B cell (primary cell): ENCODE measurements at places on chromosomes 13 and 19.

- DNase-seq, result no peak
Measured at GRCh38 chr13:23616228-23616627, 46.0 kb downstream of the TNFRSF19 start.

GRCh38 chr19:38806371-38806770 lies 6.4 kb downstream of the LGALS4 start:
- no peak for DNase-seq

DNA sequence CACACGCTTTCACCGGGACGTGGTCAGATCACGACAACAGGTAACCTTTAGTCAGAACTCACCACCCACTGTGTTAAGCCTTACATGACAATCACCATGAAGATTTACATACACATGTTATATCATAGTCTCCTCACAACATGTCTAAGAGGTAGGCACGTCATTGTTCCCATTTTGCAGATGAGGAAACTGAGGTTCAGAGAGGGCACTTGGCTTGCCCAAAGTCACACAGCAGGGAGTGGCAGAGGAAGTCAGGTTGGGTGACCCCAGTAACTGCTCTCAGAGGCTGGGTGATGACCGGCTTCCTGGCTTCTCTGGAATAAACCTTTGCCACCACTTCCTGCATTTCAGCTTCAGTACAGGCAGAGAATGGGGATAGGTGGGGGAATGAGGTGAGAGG lies 5.3 kb downstream of the KLK10 start:
- no peak for DNase-seq

GRCh38 chr13:113901642-113902041 lies 37.8 kb upstream of the GAS6 start:
- no peak for DNase-seq

GRCh38 chr13:63605962-63606361 lies 2190.3 kb upstream of the PCDH20 start:
- DNase-seq, result no peak

DNA sequence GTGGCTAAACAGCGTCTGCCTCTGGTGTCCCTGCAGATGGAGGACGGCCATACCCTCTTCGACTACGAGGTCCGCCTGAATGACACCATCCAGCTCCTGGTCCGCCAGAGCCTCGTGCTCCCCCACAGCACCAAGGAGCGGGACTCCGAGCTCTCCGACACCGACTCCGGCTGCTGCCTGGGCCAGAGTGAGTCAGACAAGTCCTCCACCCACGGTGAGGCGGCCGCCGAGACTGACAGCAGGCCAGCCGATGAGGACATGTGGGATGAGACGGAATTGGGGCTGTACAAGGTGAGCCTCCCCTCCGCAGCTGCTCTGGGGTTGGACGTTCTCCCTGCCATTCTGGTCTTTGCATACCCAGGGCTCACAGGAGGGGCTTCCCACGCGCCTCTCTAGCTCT lies 19.9 kb downstream of the UHRF1 start:
- no peak for DNase-seq

DNA sequence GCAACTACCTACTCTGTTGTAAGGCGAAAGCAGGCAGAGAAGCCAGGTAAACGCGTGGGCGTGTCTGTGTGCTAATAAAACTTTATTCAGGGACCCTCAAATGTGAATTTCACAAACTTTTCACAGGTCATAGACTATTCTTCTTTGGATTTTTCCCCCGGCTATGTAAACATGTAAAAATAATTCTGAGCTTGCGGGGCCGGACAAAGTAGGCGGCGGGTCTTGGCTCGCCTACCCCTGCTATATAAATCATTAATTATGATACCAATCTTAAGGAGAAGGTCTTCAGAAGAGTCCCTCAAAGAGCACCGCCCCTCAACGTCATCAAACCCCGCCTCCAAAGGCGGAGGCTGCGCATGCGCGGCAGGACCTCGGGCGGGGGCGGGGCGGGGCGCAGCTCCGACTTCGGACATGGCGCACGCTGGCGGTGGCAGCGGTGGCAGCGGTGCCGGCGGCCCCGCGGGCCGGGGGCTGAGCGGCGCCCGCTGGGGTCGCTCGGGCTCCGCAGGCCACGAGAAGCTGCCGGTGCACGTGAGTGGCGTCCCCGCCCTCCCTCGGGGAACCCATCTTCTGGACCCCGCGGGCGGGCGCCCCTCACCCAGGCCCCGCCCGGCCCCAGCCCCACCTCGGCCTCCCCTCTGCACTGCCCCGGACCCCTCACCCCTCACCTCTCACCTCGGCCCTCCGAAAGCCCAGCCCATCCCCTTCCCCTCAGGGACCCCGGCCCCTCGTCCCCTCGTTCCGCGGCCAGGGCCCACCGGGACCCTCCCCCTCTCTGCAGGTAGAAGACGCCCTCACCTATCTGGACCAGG lies at the start of gene SIN3B:
Gene SIN3B (plus strand): TSS at position 389 of the 812 bp plus-strand sequence. CDS start 23 bp downstream, at position 412.
- peak; percentile 97 for DNase-seq

GRCh38 chr19:55615543-55616394 lies 8.6 kb downstream of the ZNF784 start:
- DNase-seq, result no peak

GRCh38 chr19:15421136-15421695 lies 2.4 kb upstream of the AKAP8L start:
- no peak for DNase-seq

GRCh38 chr19:7533281-7533885 lies 2.1 kb upstream of the PNPLA6 start:
- no peak for DNase-seq

- no peak for DNase-seq
Measured at GRCh38 chr19:39543477-39543857, 3.5 kb upstream of the EID2 start.

DNA sequence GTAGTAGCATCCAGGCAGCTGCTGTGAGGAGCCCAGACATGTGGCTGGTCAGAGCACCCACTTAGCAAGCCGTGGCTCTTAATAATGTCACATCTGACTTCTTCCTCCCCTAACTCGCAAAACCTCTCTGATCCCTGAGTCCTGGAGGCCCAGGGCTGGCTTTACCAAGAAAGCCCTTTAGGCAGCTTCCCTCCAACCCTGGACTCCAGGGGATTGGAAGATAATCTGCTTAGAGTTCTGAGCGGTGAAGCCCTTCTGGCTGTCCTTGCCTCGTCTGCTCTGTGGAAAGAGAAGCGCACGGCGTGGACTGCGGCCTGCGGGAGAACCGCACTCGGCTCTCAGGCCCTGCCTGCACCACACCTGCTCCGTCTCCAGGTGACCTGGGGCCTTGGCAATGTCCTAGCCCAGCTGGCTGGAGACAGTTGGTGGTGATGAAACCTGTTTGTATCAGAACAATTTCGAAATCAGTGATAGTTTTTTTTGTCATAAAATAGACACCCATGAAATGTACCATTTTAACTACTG lies 64.5 kb upstream of the MCF2L start:
- no peak for DNase-seq

GRCh38 chr19:7862413-7862951 lies 11.7 kb downstream of the PRR36 start:
- peak; percentile 59 for DNase-seq

DNA sequence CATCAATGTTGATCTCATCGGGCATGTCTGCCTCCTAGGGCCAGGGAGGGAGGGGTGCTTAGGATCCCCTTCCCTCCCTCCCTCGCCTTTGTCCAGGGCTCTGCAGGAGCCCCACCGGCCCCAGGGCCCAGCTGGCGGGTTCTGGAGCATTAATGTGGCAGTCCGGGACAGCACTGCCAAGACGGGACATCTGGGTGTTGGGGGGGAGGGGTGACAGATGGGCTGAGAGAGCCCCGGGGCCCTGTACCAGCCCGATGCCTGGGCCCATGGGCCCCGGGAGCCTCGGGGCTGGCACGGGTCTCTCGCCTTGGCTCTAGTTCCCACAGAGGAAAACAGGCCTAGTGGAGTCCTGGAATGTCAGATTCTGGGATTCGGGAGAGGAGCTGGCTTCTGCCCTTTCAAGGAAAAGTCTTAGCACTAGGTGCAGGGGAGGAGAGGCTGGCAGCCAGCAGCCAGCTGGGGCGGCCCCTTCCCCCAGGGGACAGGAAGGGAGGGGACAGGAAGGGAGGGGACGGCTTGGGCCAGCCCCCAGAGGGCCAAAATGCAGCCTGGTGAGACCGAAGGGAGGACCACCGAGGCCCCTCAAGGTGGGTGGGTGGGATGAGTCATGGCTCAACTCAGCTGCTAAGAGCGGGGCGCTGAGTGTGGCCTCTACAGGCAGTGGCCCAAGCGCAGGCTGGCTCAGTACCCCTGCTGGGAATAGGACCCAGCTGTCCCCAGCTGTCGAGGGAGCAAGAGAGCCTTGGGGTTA lies 3.1 kb downstream of the PPP1R14A start:
- peak; percentile 54 for DNase-seq

GRCh38 chr19:48000846-48001245 lies 6.4 kb downstream of the ELSPBP1 start:
- no peak for DNase-seq

DNA sequence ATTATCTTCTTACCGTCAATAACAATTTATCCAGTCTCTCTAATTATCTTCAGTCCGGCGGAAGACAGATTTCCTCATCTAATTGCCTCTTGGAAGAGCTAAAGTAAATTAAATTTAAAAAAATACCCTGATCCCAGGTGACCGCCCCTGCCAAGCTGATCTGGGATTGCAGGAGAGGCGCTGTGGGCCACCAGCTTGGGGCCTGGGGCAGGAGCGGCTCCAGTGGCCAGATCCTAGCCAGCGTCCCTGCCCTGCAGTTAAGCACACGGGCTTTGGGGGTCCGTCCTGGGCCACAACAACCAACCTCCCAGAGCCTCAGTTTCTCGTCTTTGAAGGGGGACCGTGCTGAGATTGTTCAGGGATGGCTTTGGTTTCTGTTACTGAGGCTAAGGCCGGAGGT lies 12.4 kb upstream of the TMEM255B start:
- no peak for DNase-seq

DNA sequence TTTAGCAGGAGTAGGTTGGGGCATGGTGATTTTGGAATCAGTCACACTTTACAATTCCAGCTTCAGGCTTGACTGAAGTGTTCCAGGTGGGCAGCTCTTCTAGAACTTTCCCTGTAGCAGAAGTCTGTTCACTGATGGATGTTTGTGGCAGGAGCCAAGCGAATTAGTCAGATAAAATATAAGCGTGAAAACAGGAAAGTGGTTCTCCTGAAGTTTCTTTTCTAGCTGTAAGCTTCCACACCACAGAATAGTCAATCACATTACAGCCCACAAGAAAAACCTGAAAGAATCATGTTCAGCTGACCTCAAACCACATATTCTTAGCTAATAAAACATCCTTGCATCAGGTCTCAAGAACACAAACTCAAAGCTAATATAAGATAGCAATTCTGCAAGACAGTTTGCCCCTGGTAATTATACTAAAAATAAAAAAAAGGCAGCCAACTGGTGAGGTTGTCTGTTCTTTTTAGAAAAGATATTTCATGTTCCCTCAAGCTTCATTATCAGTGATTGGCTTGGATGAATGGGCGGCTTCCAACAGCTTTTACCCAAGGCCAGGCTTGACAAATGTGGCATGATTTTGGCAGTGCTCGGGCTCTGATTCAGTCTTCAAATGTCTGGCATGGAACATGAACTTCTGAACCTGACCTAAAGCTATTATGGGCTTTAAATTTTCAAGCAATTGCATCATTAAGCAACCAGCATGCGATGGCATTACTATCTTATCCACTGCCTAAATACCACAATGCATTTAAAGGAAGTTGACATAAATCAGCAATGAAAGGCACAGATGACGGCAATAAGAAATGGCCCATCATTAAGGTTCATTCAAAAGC lies 136.8 kb downstream of the DCLK1 start:
- DNase-seq, result no peak

DNA sequence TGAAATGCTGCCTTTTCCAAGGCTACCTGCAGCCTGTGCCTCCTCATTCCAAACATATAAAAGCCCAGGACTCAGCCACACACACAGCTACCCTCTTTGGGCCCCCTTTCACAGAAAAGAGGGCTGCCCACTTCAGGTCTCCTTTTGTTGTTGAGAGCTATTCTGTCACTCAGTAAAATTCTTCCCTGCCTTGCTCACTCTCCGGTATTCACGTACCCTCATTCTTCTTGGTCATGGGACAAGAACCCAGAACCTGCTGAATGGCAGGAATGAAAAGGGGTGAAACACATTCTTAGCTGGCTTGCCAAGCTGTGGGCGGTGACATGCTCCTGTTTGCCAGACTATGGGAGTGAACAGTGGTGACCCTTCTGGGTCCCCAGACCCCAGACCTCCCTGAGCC lies 338.0 kb upstream of the ATXN8OS start:
- no peak for DNase-seq

GRCh38 chr19:55482156-55482961 lies 2.6 kb upstream of the NAT14 start:
- no peak for DNase-seq

GRCh38 chr13:95787356-95788099 lies 110.6 kb downstream of the DNAJC3 start:
- no peak for DNase-seq

- no peak for DNase-seq
Measured at GRCh38 chr13:97566907-97567306, 132.9 kb downstream of the RAP2A start.

DNA sequence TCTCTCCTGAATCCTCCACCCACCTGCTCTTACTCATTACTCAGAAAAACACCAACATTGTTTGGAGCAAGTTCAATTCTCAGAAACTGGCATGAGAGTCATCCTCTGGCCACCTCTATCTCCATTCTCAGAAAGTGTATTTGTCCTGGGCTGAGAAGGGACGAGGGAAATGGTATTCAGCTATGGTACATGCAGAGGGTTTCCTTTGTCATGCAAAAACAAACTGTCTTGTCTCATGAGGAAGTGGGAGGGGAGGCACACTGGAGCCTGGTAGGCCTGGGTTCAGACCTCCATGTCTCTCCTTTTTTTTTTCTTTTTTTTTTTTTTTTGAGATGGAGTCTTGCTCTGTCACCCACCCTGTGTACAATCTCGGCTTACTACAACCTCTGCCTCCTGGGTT lies 31.9 kb upstream of the LILRA2 start:
- no peak for DNase-seq

GRCh38 chr13:114229506-114229905 lies 5.2 kb upstream of the CDC16 start:
- no peak for DNase-seq

DNA sequence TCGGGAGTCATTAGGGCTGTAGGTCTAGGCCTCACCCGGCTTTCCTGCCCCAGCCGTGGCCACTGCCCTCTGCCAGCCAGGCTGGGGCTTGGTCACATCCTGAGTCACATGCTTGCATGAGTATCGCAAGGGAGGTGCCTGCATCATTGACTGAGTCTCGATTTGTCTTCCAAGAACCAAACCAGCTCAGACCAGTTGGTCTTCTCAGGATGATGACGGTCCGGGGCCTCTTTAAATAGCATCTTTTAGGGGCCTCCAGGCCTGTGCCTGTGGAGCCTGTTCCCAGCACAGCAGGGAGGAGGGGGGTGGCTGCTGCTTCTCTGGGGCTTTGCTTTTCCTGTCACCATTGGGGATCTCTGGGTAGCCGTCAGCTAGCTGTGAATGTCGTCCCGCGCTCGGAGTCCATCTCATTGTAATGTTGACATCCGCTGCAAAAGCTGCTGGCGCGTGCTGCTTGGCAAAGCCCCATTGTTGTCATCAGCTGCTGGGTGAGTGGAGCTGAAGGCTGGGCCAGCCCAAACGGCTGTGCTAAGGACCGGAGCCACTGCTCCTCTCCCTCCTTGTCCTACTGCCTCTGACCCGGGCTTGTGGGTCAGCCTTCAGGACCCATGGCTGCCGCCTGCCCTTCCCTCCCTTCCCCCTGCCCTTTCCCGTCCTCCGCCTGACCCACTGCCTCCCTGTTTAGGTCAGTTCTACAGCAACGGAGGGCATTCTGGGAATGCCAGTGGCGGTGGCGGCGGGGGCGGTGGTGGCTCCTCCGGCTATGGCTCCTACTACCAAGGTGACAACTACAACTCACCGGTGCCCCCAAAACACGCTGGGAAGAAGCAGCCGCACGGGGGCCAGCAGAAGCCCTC lies 14.3 kb upstream of the QTRT1 start:
- DNase-seq, result no peak
